Left kidney (tissue), 8 donors: ENCODE measurements at places on chromosomes 11 and 22.
A peak's percentile ranks its signal among the peaks of the same experiment; 100 is the strongest.

DNA sequence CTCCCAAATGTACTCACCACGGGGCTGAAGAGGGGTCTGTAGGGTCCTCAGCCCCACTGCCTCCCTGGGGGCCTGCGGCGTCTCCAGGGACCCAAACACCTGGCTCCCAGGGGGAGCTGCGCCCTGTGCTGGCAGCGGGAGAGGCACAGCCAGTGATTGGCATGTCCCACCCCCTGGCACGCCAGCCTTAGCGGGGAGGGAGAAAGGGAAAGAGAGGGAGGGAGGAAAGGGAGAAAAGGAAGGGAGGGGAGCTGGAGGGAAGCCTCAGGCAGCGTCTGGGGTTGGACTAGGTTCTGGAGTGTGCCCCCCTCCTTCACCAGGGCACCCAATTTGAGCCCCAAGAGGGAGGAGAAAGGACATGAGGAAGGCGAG lies at the start of gene CHRM1:
Gene CHRM1 (minus strand): TSS at position 163 of the 372 bp plus-strand sequence. CDS start 10,263 bp downstream, outside the sequence.
- no peak for DNase-seq

GRCh38 chr11:73359930-73360742 lies 16.1 kb upstream of the RELT start:
- DNase-seq = no peak

DNA sequence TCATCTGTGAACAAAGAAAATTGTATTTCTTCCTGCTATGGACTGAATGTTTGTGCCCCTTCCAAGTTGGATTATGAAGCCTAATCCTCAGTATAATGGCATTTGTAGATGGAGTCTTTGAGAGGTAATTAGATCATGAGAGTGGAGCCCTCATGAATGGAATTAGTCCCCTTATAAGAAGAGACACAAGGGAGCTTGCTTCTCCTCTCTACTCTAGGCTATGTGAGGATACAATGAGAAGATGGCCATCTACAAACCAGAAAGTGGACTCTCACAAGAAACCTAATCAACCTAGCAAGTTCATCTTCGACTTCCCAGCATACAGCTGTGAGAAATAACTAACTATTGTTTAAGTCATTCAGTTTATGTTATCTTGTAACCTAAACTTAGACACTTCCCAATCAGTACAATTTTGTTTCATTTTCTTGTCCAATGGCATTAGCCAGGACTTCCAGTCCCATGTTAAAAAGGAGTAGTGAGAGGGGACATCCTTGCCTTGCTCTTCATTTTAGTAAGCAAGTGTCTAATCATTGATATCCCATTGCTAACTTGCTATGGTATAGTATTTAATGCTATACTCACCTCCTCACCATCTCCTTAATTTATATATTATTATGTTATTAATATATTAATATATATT lies 45.7 kb downstream of the PDGFD start:
- no peak for DNase-seq

DNA sequence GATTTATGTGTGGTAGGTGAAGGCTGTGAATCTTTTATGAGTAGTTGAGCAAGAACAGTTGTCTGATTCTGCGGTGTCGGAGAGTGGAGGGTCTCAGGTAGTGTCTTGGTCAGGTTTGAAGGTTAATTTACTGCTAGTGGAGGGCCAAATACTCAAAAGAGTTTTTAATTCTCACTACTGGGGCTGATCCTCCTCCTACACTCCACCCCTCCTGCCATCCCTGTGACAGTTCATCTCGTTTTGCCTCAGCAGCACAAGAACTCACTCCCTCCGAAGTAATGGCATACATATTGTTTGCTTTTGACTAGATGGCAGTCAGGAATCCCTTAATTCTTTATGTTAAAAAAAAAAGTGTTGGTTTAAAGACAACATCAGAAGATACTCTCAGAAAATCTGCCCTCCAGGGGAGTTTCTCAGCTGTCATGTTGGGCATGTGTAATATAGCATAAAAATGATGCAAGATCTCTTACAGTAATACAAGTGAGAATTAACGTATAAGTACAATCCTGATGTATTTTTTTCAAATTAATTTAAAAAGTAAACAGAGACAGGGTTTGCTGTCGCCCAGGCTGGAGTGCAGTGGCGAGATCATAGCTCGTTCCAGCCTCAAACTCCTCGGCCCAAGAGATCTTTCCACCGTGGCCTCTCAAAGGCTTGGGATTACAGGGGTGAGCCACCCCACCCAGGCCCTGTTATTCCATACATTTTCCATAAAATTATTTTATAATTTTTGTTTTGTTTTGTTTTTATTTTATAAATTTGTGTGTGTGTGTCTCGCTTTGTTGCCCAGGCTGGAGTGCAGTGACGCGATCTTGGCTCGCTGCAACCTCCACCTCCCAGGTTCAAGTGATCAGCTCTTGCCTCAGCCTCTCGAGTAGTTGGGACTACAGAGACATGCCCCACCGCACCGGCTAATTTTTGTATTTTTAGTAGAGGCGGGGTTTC lies 1.3 kb downstream of the FAR1 start:
- peak; percentile 26 for DNase-seq

GRCh38 chr11:134733646-134734045 lies 321.6 kb upstream of the B3GAT1 start:
- no peak for DNase-seq

DNA sequence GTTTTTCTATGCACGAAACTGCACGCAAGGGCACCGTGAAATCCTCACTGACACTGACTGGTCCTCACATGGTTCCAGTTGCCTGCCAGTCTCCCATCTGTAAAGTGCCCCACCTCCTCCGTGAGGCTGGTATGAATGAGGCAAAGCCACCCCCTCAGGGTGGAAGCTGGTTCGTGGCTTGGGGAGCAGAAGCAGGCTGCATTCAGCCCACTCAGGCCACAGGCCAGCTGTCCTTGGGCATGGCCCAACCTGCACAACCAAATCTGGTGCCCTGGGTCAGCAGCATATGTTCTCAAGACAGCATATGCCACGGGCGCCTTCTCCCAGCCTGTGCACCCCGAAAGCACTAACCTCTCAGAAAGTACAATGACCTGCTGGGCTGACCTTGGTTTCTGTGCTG lies 29.3 kb downstream of the SERPINH1 start:
- DNase-seq = no peak

GRCh38 chr22:40022536-40023240 lies 27.9 kb downstream of the FAM83F start:
- no peak for DNase-seq

DNA sequence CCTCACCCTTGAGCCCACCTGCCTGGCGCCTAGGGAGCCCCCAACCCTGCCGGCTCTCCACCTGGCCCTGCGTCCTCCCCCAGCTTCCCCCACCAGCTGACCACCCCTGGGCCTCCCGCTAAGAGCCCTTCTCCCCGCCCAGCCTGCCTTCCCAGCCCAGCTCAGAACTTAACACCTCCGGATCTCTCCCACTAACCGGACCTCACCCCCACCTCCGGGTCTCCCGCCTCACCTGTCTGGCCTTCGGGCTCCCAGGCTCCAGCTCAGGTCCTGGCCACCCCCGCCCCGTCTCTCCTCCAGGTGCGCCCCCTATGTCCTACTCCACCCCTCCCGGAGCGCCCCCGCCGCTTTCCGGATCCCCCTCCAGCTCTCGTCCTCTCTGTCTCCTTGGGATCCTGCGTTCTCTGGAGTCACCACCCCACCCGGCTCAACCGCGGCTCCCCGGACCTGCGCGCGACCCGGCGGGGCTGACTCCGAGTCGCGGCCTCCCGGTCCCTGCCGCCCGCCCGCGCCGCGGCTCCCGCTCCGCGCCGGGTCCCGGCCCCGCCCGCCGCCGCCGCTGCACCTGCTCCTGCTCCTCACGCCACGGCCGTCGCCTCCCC lies at the start of gene KCNJ11:
Gene KCNJ11 (minus strand): TSS at position 51 of the 602 bp plus-strand sequence. CDS start 568 bp downstream, outside the sequence.
- DNase-seq = no peak

DNA sequence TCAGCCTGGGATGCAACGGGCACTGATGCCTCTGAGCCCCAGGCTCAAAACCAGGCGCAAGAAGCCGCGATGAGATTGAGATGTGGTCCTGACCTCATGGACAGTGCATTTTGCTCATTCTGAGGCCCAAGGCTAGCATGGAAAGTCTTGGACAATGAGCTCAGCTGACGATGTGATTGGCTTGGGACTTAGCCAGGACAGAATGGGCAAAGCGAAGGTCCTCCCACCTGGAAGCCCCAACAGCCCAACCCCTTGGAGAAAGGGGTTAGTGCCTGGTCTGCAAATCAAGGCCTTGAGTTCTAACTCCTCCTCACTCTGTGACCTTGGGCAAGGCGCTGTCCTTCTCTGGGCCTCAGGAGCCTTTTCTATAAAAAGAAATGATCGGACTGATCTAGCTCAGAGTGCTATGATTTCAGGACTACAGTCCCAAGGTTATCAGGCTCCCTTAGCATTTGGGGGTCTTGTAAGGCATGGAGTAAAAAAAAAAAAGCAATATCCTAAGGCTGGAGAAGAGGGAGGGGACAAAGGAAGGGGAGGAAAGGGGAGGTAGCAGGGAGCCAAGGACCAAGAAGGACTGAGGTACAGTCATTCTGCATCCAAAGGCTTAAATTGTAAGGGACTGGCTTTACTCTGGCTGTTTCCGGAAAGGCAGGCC lies 2.7 kb downstream of the SLC43A3 start:
- no peak for DNase-seq

DNA sequence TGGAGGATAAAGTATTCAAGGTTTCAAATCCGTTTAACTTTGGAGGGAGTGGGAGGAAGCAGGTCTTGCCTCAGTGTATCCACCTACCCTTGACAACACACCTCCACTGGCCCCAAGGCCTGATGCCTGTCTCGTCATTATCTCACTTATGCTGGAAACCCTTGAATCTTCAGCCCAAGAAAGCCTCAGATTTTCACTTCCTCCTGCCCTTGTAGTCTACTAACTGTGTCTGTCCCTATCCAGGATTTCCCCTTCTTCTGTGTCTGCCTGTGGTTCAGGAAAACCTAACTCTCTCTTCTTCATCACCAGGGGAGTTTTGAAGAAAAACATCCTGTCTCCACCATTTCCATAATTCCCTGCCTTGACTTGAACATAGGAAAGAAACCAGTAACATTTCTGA lies 56.1 kb downstream of the SYT9 start:
- DNase-seq = no peak

DNA sequence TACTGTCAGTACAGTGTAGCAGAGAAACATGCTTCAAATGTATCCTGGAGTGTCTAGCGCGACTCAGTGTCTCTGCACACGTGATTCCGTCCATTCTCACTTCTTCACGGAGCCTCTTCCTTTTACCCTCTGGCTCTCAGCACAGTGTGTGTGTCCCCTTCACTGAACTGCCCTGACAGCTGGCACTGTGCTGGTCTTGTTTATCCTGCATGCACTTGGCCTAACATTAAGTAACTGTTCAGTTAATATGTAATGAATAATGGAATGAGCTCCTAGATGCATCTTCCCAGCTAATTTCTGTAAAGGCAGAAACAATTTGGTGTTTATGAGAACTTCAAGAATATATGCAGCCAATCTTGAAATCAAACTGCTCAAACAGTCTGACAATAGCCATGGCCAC lies 44.4 kb downstream of the KMT5B start:
- DNase-seq = no peak

DNA sequence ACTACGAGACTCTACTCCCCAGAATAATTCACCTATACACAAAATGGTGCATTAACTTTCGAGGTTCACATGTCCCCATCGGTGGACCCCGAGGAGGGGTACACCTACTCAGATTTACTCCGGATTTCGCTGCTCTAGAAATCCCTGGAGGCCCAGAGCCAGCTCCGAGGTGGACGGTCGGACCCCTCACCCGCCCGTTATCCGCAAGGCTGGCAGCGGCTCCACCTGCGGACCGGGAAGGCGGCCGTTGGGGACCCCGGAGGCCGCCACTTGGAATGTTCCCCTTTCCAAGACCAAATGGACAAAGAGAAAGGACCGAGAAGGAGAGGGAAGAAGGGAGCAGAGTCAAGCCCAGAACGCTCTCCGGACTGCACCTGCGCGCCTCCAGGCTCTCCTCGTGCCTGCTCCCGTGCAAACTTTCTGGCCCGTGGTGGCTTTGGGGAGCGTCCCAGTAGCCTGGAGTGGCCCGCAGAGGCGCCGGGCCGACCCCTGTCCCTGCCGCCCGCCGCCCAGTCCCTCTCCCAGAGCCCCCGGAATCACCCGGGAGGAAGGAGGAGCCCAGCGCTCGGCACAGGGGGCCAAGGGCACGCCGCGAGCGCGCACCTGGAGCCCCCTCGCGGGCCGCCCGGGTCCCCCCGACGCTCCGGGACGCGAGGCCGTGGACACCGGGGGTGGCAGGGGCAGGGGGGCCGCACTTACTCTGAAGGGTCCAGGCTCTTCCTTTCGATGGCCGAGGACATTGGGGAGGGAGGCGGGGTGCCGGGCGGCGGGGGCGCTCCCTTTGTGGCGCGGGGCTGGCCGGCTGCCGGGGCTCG lies 23.0 kb downstream of the LMO2 start:
- DNase-seq = no peak

DNA sequence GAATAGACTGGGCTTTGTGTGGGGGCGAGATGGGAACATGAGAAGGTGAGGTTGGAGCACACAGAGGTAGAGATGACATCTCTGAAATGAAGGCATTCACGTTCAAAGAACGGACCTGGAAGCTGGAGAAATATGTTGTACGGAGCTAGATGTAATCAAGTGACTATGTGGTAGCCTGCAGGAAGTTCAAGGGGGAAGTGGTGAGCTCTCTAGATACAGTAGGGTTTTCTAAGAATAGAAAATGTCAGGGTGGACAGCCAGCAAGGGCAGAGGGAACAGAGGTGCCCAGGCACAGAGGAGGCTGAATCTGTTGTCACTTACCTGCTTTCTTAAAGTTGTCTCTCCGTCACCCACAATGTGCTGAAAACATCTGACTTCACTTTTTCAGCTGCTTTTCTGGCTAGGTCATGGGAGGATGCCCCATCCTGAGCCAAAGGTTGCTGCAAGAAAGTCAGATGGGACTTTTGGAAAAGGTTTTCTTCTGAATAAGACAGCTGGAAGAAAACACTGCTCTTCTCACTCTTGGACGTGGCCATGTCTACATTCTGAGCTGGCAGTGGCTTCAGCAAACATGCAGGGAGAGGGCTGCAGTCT lies 171.5 kb upstream of the B3GAT1 start:
- DNase-seq = no peak

- DNase-seq = no peak
Observed at GRCh38 chr11:44445500-44446365, 119.7 kb upstream of the CD82 start.

DNA sequence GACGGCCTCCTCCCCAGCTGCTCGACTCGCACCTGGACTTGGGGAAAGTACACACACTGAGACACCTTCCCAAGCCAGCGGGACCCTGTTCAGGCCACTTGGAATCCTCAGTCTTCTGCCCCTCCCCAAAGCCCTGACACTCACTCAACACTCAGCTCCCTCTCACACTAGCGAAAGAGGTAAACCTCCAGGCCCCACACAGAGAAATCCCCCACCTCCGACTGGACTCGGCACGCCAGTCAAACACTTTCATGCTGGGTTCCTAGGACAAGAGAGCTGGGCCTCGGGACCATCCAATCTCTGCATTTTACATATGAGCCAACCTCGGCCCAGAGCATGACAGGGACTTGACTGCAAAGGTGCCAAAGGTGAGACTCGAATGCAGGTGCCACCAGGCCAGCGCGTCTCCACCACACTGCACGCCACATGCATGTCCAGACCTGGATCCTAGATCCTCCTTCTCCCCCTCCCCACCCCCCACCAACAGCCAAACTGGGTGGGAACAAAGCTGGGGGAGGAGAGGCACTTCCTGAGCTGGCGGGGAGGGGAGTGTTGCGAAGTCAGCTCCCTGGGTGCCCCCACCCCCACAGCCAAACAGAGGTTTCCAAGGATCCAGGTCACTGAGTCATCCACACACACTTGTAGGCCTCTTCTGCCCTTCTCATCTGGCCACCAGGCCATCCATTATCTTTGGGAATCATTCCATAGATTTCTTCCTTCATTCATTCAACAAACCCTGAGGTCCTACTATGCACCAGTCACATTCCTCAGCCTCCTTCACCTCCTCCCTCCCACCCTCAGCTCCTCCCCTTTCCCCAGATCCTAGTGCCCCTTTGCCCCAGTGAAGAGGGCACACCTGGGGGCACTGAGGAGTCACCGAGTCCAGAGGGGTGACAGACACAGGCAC lies 10.7 kb upstream of the CD5 start:
- no peak for DNase-seq

GRCh38 chr11:83571302-83571701 lies 285.1 kb upstream of the CCDC90B start:
- no peak for DNase-seq
